ENCODE measurements at places on chromosomes 3 and 15.

DNA sequence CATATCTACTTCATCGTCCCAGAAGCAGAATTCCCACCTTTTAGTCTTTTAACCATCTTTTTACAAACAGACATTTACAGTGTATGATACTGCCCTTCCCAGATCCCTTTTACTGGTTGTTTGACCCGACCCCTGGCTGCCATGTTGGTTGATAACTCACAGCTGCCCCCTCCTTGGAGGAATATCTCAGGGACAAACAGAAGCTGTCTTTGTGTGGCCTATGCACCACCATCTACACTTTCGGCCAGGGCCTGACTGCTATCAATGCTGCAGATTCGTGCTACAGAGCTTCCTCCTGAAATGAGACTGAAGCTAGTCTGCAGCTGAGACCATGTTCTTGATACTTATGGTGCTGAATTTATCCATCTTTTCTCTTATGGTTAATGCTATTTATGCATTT lies 6.6 kb upstream of the POLQ start:
- DNase-seq = no peak

- DNase-seq = no peak
Measured at GRCh38 chr15:97884513-97885131, 75.9 kb upstream of the ARRDC4 start.

- DNase-seq = no peak
Measured at GRCh38 chr3:80734920-80735319, 967.1 kb upstream of the ROBO1 start.

DNA sequence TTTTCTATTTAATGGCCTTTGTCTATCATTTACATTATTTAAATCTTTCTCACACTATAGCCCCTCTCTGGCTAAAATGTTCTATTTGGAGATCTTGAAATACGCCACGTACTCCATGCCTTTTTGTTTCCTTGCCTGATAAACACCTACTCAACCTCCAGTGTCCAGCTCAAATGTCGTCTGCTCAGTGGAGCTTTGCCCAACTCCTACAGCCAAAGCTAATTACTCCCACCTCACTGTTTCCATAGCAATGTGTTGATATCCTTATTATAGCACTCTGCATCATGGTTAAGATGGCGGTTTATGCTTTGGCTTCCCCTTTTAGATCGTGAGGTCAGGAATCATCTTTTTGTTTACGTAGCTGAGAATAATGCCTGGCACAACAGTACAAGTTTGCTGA lies 55.9 kb downstream of the NGLY1 start:
- no peak for DNase-seq

GRCh38 chr15:73633991-73634495 lies 854 bp upstream of the NPTN start:
- DNase-seq = no peak

DNA sequence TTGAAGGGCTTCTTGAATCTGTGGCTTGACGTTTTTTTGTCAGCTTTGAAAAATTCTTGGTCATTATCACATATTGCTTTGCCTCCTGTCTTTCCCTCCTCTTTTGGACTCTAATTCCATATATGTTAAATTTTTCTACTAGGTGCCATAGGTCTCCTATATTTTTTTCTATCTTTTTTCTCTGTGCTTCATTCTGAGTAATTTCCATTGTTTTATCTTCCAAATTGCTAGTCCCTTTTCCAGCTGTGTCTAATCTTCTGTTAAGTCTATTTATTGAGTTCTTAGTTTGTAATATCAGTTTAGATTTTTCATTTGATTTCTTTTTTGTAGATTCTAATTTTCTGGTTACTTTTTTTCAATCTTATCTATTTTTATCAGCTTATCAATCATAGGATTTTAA lies 53.7 kb downstream of the CHST2 start:
- no peak for DNase-seq

DNA sequence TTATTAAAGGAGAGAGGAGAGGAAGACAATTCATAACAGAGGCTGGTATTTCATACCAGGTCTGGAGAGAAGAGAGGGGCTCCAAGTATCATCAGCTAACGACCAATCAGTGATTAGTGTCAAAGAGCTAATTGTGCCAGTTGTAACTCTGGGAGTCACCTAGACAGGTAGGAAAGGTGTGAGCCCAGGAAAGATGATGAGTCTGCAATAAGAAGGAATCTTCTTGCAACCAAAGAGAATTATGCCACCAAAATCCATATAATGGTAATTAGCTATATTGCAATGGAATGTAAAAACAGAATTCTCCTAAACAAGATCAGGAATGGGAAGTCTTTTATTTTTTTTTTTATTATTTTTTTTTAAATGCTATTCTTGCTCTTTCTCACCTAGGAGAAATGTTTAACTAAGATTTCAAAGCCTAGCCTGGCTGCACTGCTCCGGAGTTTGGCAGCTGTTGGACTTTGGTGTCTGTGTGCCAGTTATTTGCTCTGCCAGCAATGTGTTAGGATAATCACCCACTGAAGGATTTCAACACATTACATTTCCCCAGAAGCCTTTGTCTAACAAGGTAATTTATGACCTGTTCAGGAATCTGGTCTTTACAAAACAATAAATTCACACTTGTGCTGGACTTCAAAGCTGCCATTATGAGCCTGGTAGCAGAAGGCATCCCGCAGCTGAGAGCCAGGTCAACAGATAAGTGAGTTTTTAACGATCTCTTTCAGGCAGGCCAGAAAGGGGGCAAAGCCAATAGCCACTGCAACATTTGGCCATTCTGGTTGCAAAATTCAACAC lies 89.4 kb downstream of the FOXB1 start:
- no peak for DNase-seq

DNA sequence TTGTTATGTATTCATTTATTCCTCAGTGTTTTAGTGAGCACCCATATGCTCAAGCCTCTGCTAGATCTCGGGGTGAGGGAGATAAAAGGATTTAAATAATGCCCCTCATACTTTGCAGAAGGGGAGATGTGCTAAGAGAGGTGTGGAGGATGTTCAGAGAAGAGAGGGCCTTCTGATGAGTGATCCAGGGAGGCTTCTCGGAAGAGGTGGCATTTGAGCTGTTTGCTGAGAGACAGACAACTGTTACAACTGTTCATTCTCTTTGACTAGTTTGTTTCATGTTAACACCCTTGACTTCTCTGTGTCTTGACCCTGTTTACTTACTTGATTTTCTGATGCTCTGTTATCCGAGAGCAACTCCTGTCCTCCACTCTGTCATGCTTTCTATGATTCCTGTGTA lies 34.5 kb downstream of the MFSD1 start:
- no peak for DNase-seq

DNA sequence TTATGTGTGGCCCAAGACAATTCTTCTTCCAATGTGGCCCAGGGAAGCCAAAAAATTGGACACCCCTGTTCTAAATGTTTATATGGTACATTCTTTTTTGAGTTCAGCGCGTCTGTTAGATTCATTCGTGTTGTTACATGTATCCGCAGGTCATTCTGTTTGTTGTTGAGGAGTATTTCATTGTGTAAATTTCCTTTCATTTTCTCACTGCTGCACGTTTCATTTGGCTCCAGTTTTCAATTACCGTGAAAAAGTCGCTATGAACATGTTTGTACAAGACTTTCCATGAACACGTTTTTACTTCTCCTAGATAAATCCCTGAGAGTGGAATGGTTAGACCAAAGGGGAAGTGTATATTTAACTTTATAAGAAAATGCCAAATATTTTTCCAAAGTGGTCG lies 7.5 kb upstream of the OPA1 start:
- DNase-seq = no peak

DNA sequence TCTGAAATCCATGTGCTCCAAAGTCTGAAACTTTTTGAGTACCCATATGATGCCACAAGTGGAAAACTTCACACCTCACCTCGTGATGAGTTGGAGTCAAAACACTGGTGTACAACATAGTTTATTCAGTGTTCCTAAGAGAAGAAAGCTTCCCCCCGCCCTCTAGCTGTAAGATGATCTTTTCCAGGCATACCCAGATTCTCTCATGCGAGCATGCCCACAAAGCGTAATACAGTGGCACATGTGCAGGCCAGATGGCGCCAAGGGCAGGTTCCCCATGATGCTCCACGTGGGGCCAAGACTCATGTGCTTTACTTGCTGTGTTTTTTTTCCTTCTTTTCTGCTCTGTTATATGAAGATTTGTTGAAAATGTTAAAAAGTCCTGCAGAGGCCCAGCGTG lies 104.9 kb upstream of the LRRFIP2 start:
- no peak for DNase-seq

DNA sequence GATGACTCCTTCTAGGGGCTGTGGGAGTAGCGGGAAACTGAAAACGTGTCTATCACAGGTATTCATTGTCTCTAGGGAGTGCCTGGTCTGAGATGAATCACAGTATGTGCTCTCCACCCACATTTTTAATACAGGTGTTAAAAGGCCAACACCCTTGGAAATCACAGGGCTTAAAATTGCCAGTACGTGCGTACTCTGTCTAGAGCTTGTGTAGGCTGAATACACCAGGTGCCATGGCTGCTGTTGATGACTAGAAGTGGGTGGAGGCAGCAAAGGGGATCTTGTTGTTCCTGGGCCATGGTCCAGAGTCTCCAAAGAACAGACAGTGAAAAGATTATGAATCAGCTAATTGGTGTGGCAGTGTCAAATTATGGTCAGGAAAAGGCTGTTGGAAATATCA lies 35.1 kb upstream of the P3H2 start:
- DNase-seq = no peak

Data from stimulated activated CD8-positive, alpha-beta memory T cell treated with anti-CD3 and anti-CD28 coated beads, Interleukin-15, amount 100 ng/mL, for 1 hour (primary cell).